Gastrocnemius medialis (tissue), 4 donors: ENCODE measurements at places on chromosomes 5 and 9.
A peak's percentile ranks its signal among the peaks of the same experiment; 100 is the strongest.

GRCh38 chr9:79742110-79742721, 170.5 kb downstream of the TLE4 start:
- DNase-seq = no peak

DNA sequence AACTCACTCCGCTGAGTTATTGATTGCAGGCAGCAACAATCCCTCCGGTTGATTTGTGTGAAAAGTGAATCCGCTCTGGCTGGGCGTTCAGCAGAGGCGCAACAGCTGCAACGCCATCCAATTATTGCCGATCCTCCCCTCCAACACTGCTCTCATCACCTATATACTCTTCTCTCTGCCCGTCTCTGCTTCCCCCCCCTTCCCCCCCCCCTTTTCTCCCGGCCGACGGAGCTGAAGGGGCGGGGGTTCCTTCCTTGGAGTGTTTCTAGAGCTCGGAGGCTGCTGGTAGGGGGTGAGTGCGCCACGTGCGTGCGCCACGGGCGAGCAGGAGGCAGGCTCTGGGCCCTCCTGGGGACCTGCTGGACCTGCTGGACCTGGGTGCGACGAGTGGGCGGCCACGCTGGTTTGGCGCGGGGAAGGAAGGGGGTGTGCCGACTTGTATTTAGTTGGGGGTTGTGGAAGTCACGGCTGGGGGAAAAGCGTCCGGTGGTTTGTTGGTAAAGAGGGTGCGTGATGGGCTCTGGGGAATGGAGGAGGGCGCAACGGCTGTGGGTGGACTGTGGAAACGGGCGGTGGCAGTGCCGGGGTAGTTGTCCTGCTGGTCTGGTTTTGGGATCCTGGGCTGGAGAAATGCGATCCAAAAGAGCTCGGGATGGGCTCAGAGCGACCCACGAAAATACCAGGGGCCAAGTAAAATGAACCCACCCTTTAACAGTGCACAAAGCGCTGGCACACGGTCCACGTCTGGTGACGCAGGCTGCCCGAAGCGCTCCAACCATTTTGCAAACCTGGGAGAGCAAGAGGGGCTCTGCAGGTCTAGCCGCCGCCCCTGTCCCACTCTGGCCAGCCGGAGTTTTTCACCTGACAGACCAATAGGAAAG, 6.4 kb upstream of the MEF2C start:
- DNase-seq = peak; percentile 44

GRCh38 chr9:13868336-13868735, 445.6 kb downstream of the NFIB start:
- no peak for DNase-seq

- DNase-seq = no peak
Measured at GRCh38 chr9:107284636-107285035, 1.6 kb downstream of the RAD23B start.

DNA sequence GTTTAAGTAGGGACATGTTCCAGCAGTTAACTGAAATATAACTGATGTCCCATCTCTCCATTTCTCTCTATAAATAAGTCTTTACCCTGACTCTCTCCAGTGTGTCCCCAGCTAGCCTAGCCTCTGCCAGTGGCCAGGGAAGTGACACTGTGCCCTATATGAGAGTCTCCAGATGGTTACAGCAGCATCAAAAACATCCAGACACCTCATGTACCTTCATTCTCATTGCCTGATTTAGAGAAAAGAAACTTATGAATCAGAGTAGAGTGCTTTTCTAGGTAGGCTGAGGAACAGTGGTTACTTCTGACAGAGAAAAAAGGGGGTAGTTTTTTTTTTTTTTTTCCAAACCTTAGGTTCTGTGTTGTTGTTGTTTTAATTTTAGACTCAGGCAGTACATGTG, 148.5 kb downstream of the GNAQ start:
- DNase-seq = no peak

DNA sequence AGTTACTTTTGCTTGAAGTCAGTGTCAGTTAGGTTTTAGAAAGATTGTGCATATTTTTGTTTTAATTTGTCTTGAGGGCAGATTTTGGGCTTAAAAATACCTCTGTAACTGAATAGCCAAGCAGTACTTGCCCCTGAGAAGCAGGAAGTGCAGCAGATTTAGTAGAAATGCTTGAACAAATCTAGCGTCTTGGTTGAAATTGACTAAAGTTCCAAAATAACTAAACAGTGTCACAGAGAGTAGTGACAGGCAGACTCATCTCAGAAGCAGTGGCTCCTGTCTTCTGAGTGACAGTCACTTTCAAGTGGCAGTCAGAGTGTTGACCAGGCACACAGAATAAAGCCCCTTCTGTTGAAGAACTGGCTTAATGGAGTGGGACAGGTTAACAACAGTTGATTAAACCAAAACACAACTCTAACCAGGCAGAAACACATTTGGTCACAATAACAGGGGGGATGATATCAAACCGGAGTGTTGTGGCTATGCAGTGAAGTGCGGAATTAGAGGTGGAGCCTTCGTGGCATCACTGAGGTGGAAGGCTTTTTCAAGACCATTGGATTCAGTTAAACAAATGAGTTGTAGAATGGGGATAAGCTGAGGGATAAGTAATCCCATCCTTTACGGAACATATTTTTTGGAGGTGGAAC, 29.1 kb downstream of the TRIO start:
- no peak for DNase-seq
